ENCODE measurements at places on chromosomes 1 and 21.

GRCh38 chr1:212669102-212669501 is 30.5 kb downstream of the BATF3 start:
- DNase-seq = no peak

DNA sequence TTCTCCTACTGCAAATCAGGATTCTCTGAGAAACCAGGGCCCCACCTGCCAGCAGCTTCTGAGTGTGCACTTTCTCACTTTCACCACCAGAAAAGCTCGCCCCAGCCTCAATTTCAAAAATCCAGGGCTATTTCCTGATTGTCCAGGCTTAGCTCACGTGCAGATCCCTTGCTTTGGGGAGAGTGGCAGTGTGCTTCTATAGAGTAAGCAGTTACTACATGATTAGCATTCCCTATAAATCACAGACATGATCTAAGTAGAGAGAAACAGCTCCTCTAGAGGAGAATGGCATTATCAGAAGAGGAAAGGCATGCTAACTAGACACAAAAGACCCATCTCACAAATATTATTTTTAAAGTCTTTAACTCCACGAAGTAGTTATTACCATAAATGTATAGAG is 456.0 kb upstream of the PKN2 start:
- DNase-seq = no peak

DNA sequence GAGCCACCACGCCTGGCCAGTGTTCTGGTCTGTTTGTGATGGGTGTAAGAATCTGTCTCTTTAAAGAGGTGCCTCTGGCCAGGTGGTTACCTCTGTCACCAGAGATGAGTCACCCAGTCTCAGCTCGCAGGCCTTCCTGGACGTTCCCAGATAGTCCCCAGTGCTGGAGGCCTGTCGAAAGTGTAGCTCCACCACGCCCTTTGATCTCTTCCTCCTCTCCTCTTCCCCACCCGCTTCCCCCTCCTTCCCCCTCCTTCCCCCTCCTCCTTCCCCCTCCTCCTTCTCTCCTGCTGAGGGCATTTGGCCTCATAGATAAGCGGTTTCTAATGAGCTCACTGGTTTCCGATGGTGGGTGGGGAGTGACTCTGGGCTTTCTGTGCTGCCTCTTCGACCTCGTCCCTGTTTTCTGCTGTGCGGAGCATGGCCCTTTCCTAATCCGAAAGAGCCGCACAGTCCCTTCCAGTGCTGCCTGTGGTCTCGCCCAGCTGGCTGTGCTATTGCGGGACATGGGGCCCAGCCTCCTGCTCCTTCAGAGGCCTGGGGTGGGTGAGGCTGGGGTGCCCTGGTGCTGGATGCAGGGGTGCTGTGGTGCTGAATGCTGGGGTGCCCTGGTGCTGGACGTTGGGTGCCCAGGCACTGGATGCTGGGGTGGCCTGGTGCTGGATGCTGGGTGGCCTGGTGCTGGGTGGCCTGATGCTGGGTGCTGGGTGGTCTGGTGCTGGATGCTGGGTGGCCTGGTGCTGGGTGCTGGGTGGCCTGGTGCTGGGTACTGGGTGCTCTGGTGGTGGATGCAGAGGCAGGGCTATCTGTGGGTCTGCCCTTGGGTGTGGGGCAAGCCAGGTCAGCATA is 19.2 kb downstream of the AGPAT3 start:
- DNase-seq = no peak

DNA sequence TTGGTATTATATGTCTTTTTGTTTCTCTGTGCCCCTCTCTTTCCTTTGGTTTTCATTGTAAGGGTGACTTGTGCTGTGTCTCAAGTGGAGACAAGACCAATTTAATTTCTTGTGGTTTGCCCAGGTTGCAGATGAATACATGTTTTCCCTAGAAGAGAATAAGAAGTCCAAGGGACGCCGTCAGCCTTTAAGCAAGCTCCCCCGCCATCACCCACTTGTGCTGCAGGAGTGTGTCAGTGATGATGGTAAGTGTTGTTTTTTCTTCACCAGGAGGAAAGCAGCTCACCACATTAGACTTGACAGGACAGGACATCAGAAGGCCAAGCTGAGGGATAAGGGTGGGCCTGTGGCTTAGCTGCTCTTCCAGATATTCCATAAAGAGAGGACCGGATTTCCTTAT is 23.8 kb upstream of the ST3GAL3 start:
- DNase-seq = no peak

DNA sequence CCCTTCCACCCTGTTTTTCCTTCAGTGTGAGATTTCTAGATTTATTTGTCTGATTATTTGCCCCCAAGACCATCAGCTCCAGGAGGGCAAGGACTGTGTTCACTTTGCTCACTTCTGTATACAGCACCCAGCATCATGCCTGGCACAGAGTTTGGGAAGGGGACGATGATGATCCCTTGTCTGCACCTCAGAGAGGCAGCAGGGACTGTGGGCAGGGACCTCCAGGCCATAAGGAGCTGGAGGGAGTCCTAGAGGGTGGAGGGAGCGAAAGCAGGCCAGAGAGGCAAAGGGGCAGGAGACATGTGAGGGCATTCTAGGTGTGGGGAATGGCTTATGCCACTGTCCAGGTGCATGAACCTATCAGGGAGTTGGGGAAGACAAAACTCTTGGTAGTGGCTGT is 32.8 kb downstream of the H3-3A start:
- DNase-seq = no peak
